Right forelimb (tissue), 1 donor: ENCODE measurements at places on chromosomes 4 and X.

DNA sequence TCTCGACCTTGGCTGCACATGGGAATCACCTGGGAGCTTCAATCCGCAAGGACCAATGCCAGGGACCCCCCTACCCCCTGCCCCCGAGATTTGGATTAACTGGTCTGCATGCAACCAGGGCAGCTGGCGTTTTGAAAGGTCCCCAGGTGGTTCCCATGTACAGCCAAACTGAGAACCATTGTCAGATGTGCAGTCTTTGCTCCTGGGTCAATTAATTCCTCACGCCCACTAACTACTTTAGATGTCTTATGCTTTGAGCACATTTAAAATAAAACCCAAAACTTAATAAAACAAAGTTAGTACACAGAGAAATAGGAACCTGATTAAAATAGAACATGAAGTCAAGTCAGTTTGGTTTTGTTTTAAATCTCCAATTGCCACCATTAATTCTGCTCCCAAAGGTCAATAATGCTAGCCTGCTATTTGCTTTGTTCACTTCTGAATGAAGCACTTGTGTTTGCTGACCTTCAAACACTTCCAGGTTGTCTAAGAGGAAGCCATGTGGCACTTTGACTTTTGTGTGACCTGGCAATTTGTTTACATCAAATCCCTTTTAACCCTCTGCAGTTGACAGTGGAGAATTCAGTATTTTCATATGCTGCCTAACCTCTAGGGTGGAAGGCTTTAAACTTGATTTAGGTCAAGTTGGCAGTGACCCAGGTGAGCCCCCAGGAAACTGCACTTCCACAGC, 27.2 kb upstream of the TMSB4X start:
- DNase-seq = no peak

DNA sequence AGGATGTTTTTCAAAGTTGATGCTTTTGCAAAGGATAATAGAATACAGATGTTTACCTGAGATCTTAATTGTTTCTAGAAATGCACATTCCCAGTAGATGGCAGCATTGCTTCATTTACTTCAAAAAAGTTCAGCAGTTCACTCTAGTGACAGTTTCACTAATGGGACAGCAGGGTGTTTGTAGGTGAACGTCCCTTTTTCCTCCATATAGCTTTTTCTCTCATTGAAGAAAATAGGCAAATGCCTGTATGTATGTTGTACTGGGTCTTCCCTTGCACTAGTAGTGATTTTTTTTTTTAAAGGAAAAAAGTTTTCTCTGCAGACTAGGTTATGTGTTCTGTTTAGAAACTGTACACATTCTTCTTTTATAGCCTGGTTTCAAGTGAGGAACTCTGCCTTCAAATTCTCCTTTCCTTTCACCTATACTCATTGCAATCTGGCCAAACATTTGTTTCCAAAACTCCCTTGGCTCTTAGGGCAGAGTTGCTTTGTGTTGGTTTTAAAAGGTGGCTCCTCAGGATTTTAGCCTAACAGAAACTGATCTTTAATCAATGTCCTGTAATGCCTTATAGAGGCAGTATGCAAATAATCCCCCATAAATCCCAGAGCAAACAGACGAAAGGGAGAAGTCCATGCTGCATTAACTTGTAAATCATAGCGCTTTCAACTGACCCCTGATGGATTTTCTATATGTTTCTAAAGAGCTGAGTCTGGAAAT, 86.3 kb downstream of the EGF start:
- no peak for DNase-seq

GRCh38 chrX:55135171-55135570, 46.4 kb downstream of the PAGE2 start:
- DNase-seq = peak; percentile 46

- DNase-seq = no peak
Observed at GRCh38 chrX:126485409-126485808, 67.2 kb downstream of the DCAF12L1 start.

DNA sequence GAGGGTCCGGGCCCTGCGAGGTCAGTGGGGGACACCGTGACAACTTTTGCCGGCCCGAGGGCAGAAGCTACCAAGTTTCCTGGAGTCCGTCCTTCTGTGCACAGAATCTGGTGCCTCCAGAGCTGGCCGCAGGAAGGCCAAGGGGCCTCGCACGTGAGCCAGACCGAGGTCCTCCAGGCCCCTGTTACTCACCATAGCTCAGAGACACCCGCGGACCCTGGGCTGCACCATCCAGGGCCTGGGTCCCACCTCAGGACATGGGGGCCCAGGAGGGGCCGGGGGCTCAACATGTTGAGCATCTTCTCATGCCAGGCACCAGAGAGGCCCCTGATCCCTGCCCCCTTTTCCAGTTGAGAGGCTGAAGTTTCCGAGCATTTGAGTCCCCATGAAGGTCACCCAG, 87.9 kb downstream of the HMX1 start:
- DNase-seq = no peak

GRCh38 chr4:145234091-145234706, 53.8 kb upstream of the OTUD4 start:
- peak; percentile 73 for DNase-seq

DNA sequence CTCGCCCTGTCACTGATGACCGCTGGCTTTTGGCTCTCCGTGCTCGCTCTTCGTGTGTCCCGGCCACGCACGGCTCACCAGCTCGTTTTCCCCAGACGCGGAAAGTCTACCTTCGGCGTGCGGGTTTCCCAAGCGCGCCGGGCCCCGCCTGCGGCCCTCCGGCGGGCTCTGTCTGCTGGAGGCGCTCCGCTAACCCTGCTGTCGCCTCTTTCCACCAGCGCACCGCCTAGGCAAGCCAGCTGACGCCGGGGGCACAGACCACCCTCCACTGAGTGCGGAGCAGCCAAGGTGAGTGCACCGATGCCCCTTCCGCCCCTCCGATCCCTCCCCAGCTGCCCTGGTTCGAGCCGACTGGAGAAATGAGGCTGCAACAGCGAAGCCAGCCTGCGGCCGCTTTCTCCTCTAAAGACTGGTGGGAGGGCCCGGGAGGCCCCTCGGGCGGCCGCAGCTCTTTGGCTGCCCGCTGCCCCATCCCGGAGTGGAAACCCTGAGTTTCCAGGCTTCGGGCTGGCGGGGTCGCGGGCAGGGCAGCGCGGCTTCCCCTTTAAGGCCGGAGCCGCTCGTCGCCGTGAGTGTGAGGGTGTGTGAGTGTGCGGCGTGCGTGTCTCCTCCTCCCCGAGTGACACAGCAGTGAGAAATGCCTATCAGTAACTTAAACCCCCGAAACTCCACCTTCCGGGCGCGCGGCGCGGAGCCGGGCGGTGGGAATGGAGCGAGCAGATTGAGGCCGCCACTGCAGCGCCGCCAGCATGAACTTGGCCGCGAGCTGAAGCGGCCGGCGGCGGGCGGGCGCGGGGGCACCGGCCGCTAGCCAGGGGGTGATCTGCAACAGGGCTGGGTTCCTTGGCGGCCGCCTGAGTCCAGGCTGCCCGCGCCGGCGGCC, at the start of gene MAMLD1:
TSS of gene MAMLD1 (plus strand) at position 719 of the 883 bp plus-strand sequence. CDS start 82,200 bp downstream, outside the sequence.
- DNase-seq = peak; percentile 75

GRCh38 chr4:155620637-155621036, 46.0 kb upstream of the GUCY1A1 start:
- DNase-seq = no peak

DNA sequence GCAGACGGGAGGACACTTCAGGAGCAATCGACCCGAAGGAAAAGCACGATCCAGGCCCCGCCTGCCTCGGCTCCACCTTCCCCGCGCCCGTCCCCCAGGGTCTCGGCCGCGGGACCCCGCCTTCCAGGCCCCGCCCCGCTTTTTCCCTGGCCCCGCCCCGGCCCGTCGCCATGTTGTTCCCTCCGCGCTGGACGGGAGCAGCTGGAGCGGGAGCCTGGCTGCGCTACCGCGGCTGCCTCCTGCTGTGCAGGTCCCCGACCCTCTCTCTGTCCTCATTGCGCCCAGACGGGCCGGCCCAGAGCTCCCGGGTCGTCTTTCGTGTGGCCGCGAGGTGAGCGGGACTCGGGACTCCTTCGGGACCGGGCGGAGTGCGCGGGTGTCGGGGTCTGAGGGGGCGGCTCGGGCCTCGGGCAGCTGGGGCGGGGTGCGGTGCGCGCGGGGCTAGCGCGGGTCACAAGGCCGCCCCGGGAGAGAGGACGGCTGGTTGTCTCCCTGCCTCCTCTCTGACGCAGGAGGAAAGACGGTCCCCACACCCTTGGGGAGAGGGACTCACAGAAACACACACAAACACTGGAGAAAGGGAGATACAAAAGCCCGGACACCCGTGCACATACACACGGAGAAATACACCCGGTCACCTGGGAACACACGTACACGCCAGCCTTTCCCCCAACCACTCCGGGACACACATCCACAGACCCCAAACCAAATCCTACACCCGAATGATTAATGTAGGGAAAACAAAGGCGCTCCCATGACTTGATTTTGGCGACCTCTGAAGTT, at the start of gene RAB9A:
TSS of gene RAB9A (plus strand) at position 171 of the 783 bp plus-strand sequence. CDS start 19,619 bp downstream, outside the sequence.
- DNase-seq = peak; percentile 92

GRCh38 chrX:118115953-118116712, 477 bp downstream of the KLHL13 start:
- peak; percentile 51 for DNase-seq

- no peak for DNase-seq
Observed at GRCh38 chrX:140389331-140389730, 115.5 kb downstream of the SOX3 start.

GRCh38 chrX:115390078-115390477, 100.6 kb downstream of the LUZP4 start:
- DNase-seq = no peak

DNA sequence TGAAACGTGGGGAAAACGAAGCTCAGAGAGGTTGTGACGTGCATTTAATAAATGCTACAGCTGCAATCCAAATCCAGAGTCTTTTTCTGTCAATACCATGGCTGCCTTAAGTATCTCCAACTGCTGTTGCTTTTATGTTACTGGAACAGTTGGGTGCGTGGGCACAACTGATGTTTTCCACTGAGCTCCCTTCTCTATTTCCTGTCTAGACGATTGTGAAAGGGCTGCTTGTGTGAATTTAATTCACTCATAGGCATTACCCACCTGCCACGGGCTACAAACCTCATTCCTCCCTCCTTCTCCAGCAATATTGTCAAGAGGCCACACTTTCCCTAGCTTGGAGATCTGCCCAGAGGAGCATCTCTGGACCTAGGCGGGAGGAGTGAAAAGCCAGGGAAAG, 526.0 kb downstream of the MID1IP1 start:
- DNase-seq = no peak

DNA sequence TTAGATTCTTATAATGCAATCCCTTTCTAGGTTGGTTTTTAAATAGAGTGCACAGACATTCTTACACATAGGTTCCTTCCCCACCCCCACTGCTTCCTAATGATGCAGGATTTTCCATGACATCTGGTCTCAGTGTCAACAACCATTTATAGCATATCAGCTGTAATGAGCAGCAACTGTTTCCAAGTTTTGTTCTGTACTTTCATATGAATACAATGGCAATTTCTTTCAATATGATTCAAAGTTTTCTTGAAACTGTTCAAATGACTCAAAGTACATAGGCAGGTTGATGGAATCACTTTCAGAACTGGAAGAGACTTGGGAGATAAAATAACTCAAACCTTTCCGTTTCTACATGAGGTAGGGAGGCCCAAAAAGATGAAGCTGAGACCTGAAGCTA, 220.7 kb downstream of the CAMK2D start:
- DNase-seq = no peak

DNA sequence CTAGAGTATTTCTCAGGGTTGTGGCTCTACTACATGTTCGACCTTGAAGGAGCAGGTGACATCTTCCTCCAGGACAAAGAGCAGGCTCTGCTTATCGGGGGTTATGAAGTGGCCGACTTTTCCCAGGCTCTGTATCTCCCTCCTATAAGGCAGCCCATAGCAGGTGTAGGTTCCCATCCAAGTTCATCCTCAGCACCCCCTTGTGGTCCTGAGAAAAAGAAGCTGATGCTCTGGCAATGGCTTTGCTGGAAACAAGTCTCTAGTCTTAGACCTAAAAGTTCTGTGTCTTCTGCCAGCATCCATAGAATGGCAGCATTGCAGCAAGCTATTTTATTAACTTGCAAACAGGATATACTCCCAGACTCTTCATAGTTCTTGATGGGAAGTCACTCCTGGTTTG, 836.6 kb upstream of the PRKX start:
- no peak for DNase-seq

DNA sequence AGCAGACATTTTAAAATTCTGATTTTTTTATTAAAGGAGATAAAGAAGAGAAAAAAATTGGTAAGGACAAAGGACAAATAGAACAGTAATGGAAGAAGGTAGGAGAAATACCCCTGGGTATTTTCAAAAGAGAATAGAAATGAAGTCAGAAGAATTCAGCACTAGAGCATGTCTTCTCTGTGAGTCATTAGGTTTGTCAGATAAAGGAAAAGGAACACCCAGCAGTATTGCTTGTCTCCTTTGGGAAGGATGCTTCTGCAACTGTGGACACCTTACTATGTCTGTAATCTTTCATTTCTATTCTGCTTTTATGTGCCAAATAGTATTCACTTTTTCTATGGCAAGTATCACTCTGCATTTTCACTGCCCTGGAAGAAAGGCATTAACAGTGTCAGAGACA, 24.0 kb upstream of the PCDH7 start:
- DNase-seq = no peak

GRCh38 chr4:159540501-159540900, 437.6 kb downstream of the RAPGEF2 start:
- DNase-seq = no peak

DNA sequence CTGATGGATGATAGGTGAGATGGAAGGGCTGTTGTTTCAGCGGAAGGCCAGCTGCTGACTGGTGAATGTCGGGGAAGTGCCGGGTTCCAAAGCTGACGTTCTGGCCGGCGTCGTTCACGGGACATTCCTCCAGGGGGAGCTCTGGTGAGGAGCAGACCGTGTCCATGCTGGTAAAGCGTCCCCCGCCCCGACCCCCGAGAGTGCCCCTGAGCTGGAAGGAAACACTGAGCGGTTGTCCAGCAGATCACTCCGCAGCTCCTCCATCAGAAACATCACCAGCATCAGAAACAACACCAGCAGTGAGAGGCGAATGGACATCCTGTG, 18.6 kb upstream of the ADRA2C start:
- DNase-seq = no peak

- no peak for DNase-seq
Observed at GRCh38 chr4:55312489-55313101, 33.4 kb upstream of the SRD5A3 start.

GRCh38 chrX:115367455-115367854, 77.9 kb downstream of the LUZP4 start:
- DNase-seq = no peak

DNA sequence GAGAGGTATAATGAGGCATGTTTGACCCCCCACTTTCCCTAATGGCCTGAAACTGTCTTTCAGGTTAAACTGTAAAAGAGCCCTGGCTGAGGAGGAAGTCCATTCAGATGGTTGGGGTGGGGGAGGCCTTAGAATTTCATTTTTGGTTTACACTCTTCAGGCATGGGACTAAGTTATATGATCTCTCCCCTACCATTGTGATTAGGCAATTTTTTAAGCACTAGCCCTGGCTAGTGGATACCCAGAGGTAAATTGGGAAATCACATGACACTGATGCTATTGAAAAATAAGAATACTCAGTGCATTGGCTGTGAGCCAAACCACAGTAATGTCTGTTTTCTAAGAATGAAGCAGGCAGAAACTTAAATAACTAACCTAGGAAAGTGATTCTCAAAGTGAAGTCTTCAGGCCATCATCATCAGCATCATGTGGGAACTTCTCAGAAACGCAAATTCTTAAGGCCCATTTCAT, 149.7 kb downstream of the RRAGB start:
- DNase-seq = no peak

- DNase-seq = no peak
Observed at GRCh38 chr4:177480795-177481194, 38.6 kb upstream of the AGA start.

- DNase-seq = peak; percentile 79
Observed at GRCh38 chr4:184745831-184746795, 12.2 kb upstream of the CENPU start.
